ENCODE measurements at places on chromosomes 12 and 14.

DNA sequence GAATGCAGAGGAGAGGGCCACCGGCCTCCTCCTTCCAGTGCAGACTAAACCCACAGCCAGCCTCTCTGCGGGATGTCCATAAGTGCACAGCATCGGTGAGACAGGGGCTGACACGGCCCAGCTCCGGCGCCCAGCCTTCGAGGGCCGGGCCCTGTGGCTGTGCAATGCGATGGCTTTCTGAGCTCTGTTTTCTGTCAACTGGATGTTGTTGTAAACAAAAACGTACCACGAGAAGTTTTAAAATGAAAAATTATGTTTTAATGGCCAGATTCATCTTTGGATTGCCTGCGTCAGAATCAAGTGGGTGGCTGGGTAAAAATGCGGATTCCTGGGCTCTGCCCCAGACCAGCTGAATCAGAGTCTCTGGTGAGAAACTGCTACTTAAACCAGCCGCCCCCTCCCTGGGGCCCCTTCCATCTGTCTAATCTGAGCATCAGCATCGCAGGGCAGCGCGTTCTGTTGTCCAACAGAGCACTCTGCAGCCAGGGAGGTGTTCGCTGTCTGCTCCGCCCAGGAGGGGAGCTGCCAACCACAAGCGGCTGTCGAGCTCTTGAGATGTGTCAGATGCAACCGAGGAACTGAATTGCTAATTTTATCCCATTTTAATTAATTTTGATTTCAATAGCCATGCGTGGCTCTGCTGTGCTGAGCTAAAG is 133.4 kb downstream of the RFLNA start:
- H3K4me1 ChIP-seq, result no peaks in the 10 kb centered on the region
- no peak overlapping the region for H3K4me3 ChIP-seq
- no peak for DNase-seq
- H3K27me3 ChIP-seq, result no peaks in the 10 kb centered on the region
- H3K27ac ChIP-seq, result no peak overlapping the region
- H3K36me3 ChIP-seq, result peaks cover 23% of the 10 kb centered on the region

DNA sequence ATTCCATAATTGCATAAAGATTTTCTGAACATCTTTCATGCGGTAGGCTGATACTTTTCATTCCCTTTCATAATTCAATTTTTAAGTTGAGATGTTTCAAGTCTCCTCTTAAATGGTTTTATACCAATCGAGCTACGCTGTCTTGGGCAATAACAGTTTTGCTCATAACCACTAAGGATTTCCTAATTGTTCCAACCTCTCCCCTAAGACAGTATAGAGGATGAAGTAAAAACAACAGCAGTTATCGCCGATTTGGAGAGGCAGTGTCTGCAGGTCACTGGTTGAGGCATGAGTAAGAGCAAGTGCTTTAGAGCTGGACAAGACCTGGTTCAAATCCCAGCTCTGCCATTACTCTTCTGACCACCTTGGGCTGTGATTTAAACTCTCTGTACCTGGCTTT is 6.9 kb upstream of the MED13L start:
- no peaks in the 10 kb centered on the region for H3K36me3 ChIP-seq
- H3K27ac ChIP-seq, result no peak overlapping the region
- no peak for DNase-seq
- H3K4me3 ChIP-seq, result no peak overlapping the region
- H3K27me3 ChIP-seq, result peaks cover 3% of the 10 kb centered on the region

DNA sequence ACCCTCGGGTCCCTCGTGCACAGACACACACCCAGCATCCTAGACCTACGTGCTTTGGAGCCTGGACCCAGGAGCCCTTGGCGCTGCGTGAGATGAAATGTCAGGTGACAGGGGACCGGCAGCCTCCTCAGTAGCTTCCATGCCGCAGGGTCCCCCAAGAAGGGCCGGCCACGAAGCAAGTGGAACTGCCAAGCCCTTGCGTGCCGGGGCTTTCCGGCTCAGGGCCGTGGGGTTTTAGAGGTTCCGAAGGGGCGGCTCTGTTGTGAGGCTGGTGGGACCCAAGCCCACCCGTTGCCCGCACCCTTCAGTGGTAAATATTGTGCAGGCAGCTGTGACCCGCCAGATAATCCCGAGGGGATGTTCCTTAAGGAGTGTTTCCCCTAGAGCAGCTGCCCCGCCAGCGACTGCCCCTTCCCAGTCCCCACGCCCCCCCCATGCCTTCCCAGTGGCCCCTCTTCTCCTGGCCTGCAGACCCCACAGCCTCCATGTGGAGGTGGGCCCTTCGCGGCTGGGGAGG is 133.7 kb downstream of the ADGRD1 start:
- H3K27me3 ChIP-seq, result peaks cover 6% of the 10 kb centered on the region
- no peak overlapping the region for H3K4me3 ChIP-seq
- H3K36me3 ChIP-seq, result no peaks in the 10 kb centered on the region
- H3K4me1 ChIP-seq, result peaks cover 19% of the 10 kb centered on the region
- DNase-seq, result no peak

DNA sequence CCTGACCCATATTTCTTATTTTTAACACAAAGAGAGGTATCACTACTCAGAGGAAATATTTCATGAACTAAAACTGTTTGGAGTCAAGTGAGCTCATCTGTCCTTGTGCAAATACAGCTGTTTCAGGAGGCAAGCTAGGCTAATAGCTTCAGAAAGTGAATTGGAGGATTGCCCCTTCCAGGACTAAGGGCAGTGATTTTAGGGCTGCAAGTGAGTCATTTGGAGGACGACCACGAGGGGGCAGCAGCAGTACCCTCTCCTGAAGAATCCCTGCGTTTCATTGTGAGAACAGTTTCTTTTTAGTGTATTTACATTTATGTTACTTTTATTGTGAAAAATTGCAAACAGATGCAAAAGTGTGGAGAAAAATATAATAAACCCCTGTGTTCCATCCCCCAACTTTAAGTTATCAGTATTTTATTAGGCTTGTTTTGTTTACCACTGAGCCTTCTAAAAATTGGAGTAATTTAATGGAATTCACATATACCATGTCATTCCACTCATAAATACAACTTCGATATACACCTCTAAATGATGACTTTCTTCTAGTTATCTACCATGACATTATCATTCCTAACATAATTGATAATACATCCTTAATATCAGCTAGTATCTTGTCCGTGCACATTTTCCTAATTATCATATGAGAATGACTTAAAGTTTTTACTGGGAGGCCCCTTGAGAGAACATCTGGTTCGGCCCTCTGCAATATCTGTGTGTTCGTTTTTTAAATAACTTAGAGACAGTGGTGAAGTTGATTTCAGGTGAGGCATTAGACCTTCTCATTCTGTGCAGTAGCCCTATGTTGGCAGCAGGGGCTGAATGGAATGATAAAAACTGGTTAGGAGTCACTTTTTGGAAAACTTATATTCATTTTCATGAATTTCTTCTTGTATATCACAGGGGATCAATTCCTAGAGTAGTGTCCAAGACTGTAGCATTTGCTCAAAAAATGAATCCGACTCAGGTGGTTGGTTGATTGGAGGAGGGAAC is 13.7 kb downstream of the FOXJ2 start:
- peaks cover 77% of the 10 kb centered on the region for H3K36me3 ChIP-seq
- H3K4me3 ChIP-seq, result no peak overlapping the region
- H3K27ac ChIP-seq, result no peak overlapping the region
- peaks cover 5% of the 10 kb centered on the region for H3K4me1 ChIP-seq
- H3K27me3 ChIP-seq, result no peaks in the 10 kb centered on the region

GRCh38 chr12:65164774-65165173 is 4.6 kb upstream of the LEMD3 start:
- H3K27me3 ChIP-seq, result peaks cover 13% of the 10 kb centered on the region
- H3K36me3 ChIP-seq, result peaks cover 2% of the 10 kb centered on the region
- H3K27ac ChIP-seq, result no peak overlapping the region
- H3K4me1 ChIP-seq, result peaks cover 16% of the 10 kb centered on the region

GRCh38 chr12:47686645-47687240 is 19.1 kb downstream of the RPAP3 start:
- H3K4me3 ChIP-seq, result no peak overlapping the region
- H3K27ac ChIP-seq, result no peak overlapping the region
- no peak for DNase-seq
- H3K4me1 ChIP-seq, result no peaks in the 10 kb centered on the region

DNA sequence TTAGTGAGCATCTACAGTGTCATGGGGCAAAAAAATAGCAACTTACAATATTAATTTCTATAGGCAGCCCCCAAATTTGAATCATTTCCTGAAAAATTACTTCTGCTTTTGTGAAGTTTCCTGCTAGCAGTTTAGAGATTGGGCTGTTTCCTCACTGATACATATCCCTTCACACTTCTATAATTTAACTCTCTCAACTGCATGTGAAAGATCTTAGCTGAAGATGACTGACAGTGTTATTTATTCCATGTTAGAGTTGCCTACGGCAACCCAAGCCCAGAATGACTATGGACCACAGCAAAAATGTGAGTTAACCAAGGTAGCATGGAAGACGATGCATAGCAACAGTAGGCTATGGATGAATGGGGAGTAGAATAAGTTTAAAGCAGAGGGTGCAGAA is at the start of gene KLRG1:
TSS of gene KLRG1 (plus strand) at position 134 of the 400 bp plus-strand sequence. CDS start at position 224, 90 bp downstream.
- H3K4me3 ChIP-seq, result no peak within 1 kb of the TSS
- peaks cover 34% of the 10 kb centered on the region for H3K4me1 ChIP-seq
- no peak for DNase-seq
- no peaks in the 10 kb centered on the region for H3K36me3 ChIP-seq
- H3K27ac ChIP-seq, result no peak within 1 kb of the TSS

DNA sequence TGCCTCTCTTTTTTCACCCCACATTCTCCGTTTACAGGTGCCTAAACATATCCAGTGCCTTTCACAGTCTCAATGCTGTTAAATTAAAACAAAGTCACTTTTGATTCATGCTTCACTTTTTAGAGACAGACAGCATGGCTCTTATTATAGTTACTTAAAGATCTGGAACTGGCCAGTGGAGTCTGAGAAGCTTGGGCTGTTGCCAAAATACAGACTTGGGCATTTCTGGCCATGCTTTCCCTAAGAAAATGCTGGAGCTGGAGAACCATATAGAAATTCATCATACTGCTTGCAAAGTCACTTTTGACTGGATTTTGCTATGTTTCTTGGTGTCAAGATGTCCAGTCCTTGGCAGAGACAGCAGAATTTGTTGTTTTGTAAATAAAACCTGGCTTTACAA is 12.2 kb upstream of the GPR68 start:
- H3K27ac ChIP-seq, result no peak overlapping the region
- H3K4me1 ChIP-seq, result peaks cover 56% of the 10 kb centered on the region
- no peak overlapping the region for H3K4me3 ChIP-seq
- H3K36me3 ChIP-seq, result peaks cover 11% of the 10 kb centered on the region
- no peaks in the 10 kb centered on the region for H3K27me3 ChIP-seq

DNA sequence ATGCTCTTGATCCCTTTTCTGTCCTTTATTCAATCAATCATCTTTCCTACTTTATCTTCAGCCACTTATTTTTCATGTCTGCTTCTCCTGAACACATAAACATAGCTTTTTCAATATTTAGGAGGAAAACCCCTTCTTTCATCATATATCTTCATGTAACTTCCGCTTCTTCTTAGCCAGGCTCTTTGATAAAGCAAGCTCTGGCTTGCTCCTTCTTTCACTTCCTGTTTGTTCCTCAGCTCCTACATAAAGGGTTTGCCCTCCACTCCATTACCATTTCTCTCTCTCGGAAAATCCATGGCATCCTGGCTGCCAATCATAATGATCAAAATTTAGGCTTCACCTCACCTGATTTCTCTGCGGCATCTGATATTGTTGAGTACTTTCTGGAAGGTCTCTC is 33.7 kb upstream of the HELB start:
- H3K4me1 ChIP-seq, result peaks cover 2% of the 10 kb centered on the region
- peaks cover 8% of the 10 kb centered on the region for H3K27me3 ChIP-seq
- no peak overlapping the region for H3K27ac ChIP-seq
- H3K36me3 ChIP-seq, result no peaks in the 10 kb centered on the region
- no peak for DNase-seq

- no peak for DNase-seq
- no peak overlapping the region for H3K4me3 ChIP-seq
- peaks cover 11% of the 10 kb centered on the region for H3K27me3 ChIP-seq
- H3K36me3 ChIP-seq, result no peaks in the 10 kb centered on the region
- H3K4me1 ChIP-seq, result no peaks in the 10 kb centered on the region
- H3K27ac ChIP-seq, result no peak overlapping the region
Measured at GRCh38 chr14:38201137-38201828, 6.4 kb upstream of the SSTR1 start.

DNA sequence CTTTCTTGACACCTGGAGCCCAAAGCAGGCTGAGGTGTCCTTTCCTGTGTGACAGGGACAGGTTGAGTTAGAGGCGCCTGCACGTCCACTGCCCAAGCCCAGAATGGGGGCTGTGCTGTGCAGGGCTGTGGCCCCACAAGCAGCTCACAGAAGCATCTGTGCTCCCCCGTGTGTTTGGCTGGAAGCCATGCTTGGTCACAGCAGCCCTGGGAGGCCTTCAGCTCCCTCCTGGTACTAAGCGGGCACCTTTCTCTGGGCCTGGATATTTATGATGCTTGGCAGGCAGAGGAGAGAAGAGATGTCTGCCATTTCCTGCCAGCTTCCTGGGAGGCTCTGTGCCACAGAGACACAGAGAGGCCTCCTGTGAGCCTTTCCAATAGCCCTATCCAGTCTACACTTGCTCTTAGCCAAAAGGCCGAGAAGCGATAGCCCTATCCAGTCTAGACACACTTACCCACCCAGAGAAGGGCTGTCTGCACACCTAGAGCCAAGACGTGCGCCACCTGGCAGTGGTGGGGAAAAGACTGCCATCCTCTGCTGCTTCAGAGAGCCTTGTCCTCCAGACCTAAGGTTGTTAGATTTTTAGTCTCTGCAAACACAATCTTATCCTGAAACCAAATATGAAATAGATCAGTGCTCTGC is 117.4 kb downstream of the GCH1 start:
- no peaks in the 10 kb centered on the region for H3K36me3 ChIP-seq
- H3K4me1 ChIP-seq, result peaks cover 12% of the 10 kb centered on the region
- H3K27me3 ChIP-seq, result peaks cover 27% of the 10 kb centered on the region

DNA sequence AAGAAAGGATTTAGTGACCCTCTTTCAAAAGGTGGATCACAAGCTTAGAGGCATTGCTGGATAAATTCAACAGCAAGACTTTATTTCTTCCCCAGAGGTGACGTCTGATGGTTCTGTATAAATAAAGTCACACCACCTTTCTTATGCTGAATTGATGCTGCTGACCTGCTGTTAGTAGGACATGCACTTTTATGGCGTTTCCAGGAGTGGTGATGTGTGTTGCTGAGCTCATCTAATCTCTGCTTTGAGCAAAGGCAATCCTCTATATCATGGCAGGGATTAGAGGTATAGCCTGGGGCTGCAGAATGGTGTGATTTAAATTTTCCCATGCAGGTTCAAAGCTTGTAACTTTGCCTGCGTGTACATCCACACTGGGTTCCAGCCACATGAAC is 94.9 kb downstream of the ETV6 start:
- no peak overlapping the region for H3K4me3 ChIP-seq
- H3K36me3 ChIP-seq, result peaks cover 18% of the 10 kb centered on the region
- no peak overlapping the region for H3K27ac ChIP-seq
- no peak for DNase-seq
- H3K4me1 ChIP-seq, result peaks cover 33% of the 10 kb centered on the region

DNA sequence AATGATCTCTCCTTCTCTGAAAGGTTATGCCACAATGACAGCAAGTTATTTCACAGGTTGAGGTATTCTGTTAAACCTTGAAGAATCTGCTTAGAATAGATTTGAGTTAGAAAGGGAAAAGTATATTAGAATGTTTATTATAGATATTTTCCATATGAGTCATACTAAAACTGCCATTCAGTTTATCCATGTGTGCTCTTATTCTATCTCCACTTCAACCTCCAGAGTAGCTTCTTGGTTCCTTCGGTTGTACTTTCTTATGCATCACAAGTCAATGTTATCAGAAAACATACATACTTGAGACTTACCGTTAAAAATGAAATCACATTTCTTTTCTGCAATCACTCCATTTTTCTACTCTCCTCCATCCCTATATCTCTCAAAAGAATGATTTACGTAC is 197.7 kb downstream of the BCAT1 start:
- DNase-seq, result no peak
- H3K4me1 ChIP-seq, result peaks cover 4% of the 10 kb centered on the region
- no peak overlapping the region for H3K4me3 ChIP-seq
- peaks cover 3% of the 10 kb centered on the region for H3K27me3 ChIP-seq

- no peaks in the 10 kb centered on the region for H3K36me3 ChIP-seq
- no peak for DNase-seq
- no peaks in the 10 kb centered on the region for H3K4me1 ChIP-seq
- no peak overlapping the region for H3K4me3 ChIP-seq
- no peak overlapping the region for H3K27ac ChIP-seq
Measured at GRCh38 chr14:93587330-93587729, 156.6 kb downstream of the UNC79 start.

All from activated T-helper 2 cell treated with anti-CD3 and anti-CD28 coated beads, Interferon-gamma antibody, Interleukin-2, Interleukin-4, amounts not matched to agents 10 μg/mL and 5 μg/mL and 100 μg/mL, durations not matched to agents 14 hours and 24 hours and 36 hours (primary cell).